Right kidney (tissue), 9 donors: ENCODE measurements at places on chromosomes 2 and 18.

DNA sequence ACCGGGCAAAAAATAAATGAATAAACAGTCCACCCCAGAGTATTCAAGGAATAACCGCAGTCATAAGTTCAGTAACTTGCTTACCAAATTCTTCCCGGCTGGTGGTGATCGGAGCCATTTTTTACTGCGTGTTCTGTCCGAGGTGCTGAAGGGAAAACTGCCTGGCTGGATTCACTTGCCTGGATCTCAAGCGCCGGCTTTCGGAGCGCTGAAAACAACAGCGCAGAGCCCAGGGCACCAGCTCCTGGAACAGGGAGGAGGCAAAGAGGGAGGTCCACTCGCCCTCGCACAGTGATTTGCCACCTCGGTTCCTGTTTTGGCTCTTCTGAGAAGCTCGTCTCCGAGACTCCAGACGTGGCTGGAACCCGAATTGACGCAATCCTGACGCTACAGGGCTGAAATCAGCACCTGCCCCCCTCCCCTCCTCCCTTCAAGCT is at the start of gene SYT4:
Gene SYT4 (minus strand): TSS at position 327 of the 437 bp plus-strand sequence. CDS start 209 bp downstream, at position 118.
- DNase-seq, result peak; percentile 44

GRCh38 chr2:121287146-121287798 is 2.3 kb upstream of the TFCP2L1 start:
- DNase-seq, result no peak

GRCh38 chr2:19815746-19816145 is 86.0 kb downstream of the TTC32 start:
- DNase-seq, result no peak

- peak; percentile 73 for DNase-seq
These were observed 1.8 kb downstream of the GYPC start for GRCh38 chr2:126657636-126658318.

DNA sequence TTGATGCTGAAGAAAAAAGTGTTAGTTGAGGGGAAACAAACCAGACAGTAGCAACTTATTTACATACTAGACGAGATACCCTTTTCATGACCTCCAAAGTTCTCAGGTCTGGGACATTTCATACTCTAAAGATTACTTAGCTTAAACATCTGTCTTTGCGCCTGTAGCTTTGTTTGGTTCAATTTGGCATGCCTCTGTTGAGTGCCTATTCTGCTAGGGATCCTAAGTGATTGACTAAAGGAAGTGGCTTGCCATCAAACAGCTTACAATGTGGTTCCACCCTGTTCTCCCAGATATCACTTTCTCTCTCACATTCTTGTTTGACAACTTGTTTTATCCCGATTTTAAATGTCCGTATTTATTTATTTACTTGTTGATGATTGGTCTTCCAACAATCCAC is 488.8 kb downstream of the PARD3B start:
- no peak for DNase-seq

GRCh38 chr2:9143264-9143815 is 63.3 kb upstream of the ASAP2 start:
- no peak for DNase-seq
